ENCODE measurements at places on chromosomes 12 and 14. TPM values are rescaled to one million over a fixed set of nuclear protein-coding genes. Genes with fewer than 3 reads are reported as not detected.

Gene TNFAIP2
- total RNA-seq = 46.3 TPM

Gene SERPINA3
- total RNA-seq = 0.09 TPM

Gene STK38L
- 19.6 TPM for total RNA-seq

Gene TEX52
- not detected for total RNA-seq

Measured in muscle of leg (tissue), 16 donors.